ENCODE measurements at places on chromosomes 3 and 15. TPM values are rescaled to one million over a fixed set of nuclear protein-coding genes. Genes with fewer than 3 reads are reported as not detected.

Gene LYZL4
- total RNA-seq, result not detected

Gene DTWD1
- 21.1 TPM for total RNA-seq

Gene SLC24A5
- total RNA-seq, result not detected

Gene LARP6
- total RNA-seq, result not detected

DNA sequence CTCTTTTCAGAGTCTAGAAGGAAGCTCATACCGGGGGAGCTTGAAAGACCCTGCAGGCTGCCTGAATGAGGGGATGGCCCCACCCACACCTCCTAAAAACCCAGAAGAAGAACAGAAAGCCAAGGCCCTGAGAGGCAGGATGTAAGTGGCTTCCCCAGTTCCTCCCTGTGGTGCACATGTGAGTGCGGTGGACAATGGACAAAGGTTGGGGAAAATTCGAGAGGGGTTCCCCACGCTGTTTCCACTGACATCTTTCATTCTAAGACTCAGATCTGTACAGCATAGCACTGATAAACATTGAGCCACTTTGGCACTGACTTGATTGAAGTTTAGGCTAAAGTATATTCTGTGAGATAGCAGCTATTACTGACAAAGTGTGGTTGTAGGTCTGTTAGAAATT is 79.5 kb upstream of the UMPS start:
- H3K4me1 ChIP-seq, result peaks cover 15% of the 10 kb centered on the region
- H3K4me3 ChIP-seq, result no peak overlapping the region
- DNase-seq, result no peak
- H3K27me3 ChIP-seq, result peaks cover 32% of the 10 kb centered on the region

- peak overlapping the region; percentile 91 for H3K4me3 ChIP-seq
- H3K4me1 ChIP-seq, result peaks cover 71% of the 10 kb centered on the region
- no peaks in the 10 kb centered on the region for H3K27me3 ChIP-seq
- peak; percentile 43 for DNase-seq
- H3K27ac ChIP-seq, result peak overlapping the region; percentile 97
- peaks cover 15% of the 10 kb centered on the region for H3K36me3 ChIP-seq
These were observed 112.1 kb upstream of the ICE2 start for GRCh38 chr15:60590935-60591495.

DNA sequence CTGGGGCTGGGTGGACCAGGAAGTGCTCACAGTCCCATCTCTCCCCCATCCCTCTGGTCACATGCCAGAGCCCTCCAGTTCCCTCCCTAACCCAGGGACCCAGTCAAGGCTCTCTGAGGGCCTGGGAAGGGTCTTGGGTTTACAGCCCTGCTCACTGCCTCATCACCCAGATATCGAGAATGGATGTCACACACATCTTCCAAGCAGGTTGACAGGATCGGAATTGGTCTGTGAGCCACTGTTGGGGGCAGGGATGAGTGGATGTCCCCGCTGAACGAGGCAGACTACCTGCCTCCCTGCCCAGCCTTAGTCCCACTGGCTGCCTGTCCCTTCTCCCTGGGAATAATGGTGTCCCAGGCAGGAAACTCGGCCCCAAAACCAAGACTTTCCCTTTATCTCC is 20.0 kb upstream of the GOLGA6C start:
- no peak overlapping the region for H3K27ac ChIP-seq
- no peaks in the 10 kb centered on the region for H3K36me3 ChIP-seq
- peaks cover 15% of the 10 kb centered on the region for H3K27me3 ChIP-seq
- H3K4me3 ChIP-seq, result no peak overlapping the region
- DNase-seq, result no peak

GRCh38 chr3:15258720-15259119 is 52.7 kb downstream of the CAPN7 start:
- no peak overlapping the region for H3K4me3 ChIP-seq
- no peaks in the 10 kb centered on the region for H3K27me3 ChIP-seq
- H3K4me1 ChIP-seq, result peaks cover 20% of the 10 kb centered on the region
- peak overlapping the region; percentile 45 for H3K27ac ChIP-seq

DNA sequence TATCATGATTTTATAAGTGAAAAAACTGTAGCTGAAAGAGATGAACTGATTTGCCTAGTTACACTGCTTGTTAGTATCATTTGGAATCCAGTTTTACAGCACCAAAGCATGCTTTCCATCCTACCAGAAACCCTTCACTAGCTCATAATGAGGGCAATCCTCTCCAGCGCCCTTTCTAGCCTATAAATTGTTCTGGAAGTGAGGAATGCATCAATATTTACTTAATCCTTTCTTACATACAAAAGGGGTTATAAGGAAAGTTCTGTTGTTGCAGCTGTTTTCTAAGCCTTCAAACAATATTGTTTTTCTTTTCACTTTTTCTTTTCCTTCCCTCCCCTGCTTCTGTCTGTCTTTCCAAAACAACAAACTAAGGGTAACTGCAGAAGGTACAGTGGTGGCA is 11.0 kb upstream of the PCCB start:
- H3K4me1 ChIP-seq, result no peaks in the 10 kb centered on the region
- H3K27me3 ChIP-seq, result peaks cover 10% of the 10 kb centered on the region
- H3K36me3 ChIP-seq, result no peaks in the 10 kb centered on the region
- no peak overlapping the region for H3K4me3 ChIP-seq
- no peak overlapping the region for H3K27ac ChIP-seq

- H3K27ac ChIP-seq, result no peak overlapping the region
- no peak overlapping the region for H3K4me3 ChIP-seq
- no peak for DNase-seq
- H3K27me3 ChIP-seq, result no peaks in the 10 kb centered on the region
- H3K36me3 ChIP-seq, result peaks cover 7% of the 10 kb centered on the region
- peaks cover 37% of the 10 kb centered on the region for H3K4me1 ChIP-seq
These were observed 61.9 kb downstream of the ZNF609 start for GRCh38 chr15:64522226-64522823.

DNA sequence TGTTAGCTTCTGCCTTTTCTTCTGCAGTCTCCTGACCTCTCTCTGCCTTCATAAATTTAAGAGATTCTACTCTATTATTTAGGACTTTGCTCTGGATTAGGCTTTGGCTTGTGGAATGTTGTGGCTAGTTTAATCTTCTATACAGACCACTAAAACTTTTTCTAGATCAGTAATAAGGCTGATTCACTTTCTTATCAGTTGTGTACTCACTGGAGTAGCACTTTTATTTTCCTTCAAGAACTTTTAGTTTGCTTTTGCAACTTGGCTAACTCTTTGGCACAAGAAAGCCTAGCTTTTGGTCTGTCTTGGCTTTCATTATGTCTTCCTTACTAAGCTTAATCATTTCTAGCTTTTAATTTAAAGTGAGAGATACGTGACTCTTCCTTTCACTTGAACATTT is 265.5 kb upstream of the TBC1D5 start:
- no peak overlapping the region for H3K27ac ChIP-seq
- no peaks in the 10 kb centered on the region for H3K27me3 ChIP-seq
- no peaks in the 10 kb centered on the region for H3K36me3 ChIP-seq
- no peak for DNase-seq
- H3K4me3 ChIP-seq, result no peak overlapping the region
- H3K4me1 ChIP-seq, result no peaks in the 10 kb centered on the region
